ELR (cell line): ENCODE measurements at places on chromosomes 4 and X.

DNA sequence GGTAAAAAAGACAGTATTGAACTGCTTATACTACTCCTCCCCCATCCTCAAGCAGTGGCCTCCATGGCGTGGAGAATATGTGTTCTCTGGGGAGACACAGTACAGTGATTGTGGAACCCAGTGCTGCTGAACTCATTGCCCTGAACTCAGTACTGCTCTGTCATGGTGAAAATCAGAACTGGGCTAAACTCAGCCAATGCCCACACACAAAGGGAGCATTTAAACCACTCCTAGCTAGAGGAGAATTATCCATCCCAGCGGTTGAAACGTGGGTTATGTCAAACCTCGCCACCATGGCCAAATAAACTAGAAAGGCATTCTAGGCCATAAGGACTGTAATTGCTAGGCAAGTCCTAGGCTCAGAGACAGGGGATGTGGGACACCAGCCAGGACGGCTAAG, 131.8 kb downstream of the SPOCK3 start:
- no peak for DNase-seq

DNA sequence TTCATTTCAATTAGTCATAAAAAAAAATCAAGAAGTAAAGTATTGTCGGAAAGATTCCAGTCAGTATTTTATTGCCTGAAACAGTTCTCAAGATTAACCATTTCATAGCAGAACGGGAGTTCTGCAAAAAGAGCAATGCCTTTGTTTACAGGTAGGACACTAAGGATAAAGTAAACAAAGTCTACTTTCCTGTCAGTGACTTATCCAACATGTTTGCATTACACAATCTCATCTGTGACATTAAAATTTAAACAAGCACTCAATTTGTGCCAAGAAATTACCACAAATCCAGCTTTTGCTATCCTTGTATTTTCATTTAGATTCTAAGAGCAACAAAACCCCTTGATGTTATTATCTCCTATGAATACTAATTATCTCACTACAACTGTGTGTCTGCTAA, 306.5 kb upstream of the LDB2 start:
- DNase-seq: no peak

DNA sequence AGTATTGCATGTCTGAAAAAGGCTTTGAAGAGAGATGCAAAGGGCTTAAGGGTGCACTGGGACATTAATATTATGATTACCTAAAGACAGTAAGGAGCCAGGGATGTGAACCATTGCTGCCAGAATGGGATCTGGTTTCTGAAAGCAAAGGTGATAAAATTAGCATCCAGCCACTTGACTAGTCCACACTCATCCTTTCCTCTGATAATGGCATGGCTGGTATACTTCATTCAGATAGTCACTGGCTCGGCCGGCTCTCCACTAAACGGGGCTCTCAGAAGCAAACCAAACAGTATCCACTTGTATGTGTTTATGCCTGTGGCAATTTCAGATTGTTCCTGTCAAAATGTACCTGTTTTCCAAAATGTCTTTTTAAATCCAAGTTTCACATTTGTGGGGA, 46.4 kb downstream of the MAMLD1 start:
- no peak for DNase-seq

DNA sequence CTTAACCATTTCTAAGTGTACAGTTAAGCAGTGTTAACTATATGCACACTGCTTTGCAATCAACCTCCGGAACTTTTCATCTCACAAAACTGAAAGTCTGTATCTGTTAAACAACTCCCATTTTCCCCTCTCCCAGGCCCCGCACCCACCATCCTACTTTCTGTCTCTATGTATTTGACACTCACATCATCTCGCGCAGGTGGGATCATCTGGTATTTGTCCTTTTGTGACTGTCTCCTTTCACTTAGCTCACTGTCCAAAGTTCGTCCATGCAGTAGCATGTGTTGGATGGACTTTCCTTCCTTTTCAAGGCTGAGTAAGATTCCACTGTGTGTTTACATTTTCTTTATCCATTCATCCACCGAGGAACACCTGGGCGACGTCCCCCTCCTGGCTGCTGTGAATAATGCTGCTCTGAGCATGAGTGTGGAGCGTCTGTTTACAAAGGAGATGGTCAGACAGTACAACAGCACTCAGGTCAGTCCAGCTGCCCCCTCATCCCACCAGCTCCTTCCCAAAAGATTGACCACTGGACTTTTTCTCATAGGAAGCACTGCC, 39.8 kb downstream of the DCTD start:
- DNase-seq: no peak

DNA sequence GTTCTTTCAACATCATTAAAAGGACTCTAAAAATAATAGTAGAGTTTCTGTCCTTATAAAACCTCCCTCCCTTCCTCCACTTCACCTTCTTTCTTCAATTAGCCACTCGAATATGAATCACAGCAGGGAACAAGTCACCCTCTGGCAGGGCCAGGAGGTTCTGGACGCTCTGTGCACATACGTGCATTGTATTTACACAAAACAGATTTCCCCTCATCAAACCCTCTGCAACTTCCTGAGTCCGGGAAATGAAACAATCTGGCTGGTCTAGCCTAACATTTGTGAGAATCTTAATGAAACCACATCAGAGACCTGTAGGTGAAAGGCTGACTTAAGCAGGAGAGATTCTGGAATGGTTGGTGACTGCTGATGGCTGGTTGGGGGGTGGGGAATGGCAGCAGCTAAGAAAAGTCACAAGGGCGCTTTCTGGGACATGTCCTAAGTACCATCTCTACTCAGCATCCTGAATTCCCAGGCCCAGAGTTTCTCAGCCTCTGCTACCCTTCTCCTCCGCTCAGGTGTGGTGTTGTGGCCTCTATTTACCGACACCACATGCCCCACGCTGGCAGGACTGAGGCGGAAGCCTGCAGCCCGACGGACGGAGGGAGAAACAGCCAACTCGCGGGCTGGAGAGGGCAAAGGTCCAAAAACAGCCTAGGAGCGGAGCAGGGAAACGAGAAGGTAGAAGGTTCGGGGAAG, 1.0 kb downstream of the ZDHHC9 start:
- peak; percentile 37 for DNase-seq

DNA sequence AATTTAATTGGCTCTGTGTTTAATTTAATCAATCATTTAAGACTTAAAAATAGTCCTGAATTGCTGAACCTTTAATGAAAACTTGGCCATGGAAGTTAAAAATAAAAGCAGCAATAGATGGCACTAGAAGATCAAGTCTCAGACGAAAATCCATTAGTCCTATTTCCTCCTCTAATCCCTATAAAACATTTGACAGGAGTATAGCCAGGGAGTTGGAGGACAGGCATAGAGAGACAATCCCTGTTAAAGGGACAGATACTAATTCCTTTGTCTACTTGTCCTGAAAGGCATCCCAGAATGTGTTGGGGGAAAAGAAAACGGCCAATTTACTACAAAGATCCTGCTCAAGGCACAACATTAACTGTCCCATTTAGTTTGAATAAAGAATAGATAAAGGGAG, 276.3 kb upstream of the TACR3 start:
- peak; percentile 20 for DNase-seq

DNA sequence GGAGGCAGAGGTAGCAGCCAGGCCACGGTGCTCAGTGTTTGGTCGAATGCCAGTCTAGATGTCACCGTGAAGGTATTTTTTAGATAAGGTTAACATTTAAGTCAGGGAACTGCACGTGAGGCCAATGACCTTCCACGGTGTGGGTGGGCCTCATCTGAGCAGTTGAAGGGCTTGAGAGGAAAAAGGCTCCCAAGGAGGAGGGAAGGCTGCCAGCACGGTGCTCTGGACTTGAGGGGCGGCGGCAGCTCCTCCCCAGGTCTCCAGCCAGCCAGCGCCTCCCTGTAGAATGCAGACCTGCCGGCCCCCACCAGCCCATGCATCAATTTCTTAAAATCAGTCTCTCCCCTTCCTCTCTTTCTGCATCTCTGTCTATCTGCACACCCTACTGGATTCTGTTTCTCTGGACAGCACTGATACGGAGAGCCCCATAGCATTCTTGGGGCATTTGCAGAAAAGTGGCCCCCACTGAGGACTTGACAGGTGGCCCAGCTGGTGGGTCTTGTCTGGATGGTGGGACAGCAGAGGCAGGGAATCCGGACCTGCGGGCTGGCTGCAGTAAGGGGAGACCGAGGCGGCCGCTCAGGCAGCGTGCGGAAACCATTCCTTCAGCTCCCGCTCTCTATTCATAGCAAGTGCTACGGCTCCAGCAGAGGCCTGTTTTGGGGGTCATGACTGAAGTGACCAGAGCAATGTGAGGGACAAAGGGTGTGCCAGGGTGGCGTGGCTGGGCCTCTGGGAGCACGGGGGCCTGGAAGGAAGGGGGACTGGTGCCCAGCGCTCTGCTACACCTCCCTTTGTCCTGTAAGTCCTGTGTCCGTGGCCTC, 7.9 kb upstream of the RGS12 start:
- no peak for DNase-seq

- DNase-seq: no peak
Observed at GRCh38 chr4:17773135-17773698, 8.2 kb downstream of the FAM184B start.

DNA sequence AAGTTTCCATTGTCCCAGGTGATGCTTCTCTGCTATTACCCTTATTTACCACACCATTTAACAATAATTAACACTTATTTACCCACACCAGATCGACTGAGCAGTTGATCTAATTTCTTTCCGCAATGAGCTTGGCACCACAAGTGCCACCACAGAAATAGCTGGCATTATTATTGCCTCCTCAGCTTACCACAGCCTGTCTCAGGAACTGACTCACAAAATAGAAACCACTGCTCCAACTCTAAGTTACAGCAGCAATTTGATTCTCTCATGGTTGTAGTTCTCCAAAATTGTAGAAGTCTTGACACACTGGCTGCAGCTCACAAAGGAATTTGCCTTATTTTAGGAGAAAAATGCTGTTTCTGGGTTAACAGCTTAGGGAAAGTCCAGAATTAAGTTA, 22.5 kb downstream of the ZNF721 start:
- peak; percentile 46 for DNase-seq

DNA sequence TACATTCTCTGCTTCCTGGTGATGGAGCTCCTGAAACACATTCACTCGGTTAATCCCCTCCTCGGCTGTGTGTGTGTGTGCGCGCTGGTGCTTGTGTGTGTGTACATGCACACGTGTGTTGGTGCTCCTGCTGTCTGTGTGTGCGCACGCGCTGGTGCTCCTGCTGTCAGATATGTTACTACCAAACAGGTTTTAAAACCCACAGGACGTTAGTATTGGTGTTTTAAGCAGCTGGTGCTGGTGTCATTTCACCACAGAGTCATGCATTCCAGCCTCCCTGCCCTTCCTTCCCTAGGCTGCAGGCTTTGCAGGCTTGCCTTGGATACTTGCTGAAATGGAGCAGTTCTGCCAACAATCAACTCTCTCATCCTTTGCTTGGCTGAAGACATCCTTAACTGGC, 48.1 kb upstream of the CPLX1 start:
- no peak for DNase-seq

DNA sequence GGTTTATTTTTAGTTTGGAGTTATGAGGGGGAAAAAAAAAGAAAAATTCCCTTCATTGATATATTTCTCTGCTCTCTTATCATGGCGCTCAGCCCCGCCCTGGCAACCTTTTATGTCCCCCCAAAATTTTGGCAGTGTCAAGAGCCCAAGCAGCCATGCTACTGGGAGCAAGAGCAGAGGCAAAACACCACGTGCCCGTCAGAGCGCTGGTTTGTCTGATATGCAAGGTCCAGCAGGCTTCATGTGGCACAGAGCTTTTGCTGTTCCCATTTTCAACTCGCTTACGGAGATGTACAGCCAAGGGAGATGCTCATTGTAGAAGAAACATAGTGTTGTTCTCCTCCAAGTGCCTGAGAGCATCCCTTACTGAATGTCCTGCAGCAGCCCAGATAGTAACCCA, 27.3 kb downstream of the SLITRK2 start:
- no peak for DNase-seq

GRCh38 chrX:81874807-81875206, 672.9 kb downstream of the SH3BGRL start:
- no peak for DNase-seq
